ENCODE measurements at places on chromosomes 2 and 18. TPM values are rescaled to one million over a fixed set of nuclear protein-coding genes. Genes with fewer than 3 reads are reported as not detected.
A peak's percentile ranks its signal among the peaks of the same experiment; 100 is the strongest.

- H3K36me3 ChIP-seq: no peaks in the 10 kb centered on the region
- H3K27me3 ChIP-seq: peaks cover 19% of the 10 kb centered on the region
- H3K4me1 ChIP-seq: no peaks in the 10 kb centered on the region
- H3K4me3 ChIP-seq: no peak overlapping the region
Measured at GRCh38 chr18:59986139-59986538, 86.3 kb downstream of the PMAIP1 start.

GRCh38 chr18:6327895-6328620 lies 86.7 kb downstream of the L3MBTL4 start:
- H3K27me3 ChIP-seq: no peaks in the 10 kb centered on the region
- no peak for DNase-seq
- no peak overlapping the region for H3K4me3 ChIP-seq
- no peaks in the 10 kb centered on the region for H3K36me3 ChIP-seq
- no peak overlapping the region for H3K27ac ChIP-seq
- H3K4me1 ChIP-seq: no peaks in the 10 kb centered on the region

Gene MTIF2
- total RNA-seq: 47.1 TPM

DNA sequence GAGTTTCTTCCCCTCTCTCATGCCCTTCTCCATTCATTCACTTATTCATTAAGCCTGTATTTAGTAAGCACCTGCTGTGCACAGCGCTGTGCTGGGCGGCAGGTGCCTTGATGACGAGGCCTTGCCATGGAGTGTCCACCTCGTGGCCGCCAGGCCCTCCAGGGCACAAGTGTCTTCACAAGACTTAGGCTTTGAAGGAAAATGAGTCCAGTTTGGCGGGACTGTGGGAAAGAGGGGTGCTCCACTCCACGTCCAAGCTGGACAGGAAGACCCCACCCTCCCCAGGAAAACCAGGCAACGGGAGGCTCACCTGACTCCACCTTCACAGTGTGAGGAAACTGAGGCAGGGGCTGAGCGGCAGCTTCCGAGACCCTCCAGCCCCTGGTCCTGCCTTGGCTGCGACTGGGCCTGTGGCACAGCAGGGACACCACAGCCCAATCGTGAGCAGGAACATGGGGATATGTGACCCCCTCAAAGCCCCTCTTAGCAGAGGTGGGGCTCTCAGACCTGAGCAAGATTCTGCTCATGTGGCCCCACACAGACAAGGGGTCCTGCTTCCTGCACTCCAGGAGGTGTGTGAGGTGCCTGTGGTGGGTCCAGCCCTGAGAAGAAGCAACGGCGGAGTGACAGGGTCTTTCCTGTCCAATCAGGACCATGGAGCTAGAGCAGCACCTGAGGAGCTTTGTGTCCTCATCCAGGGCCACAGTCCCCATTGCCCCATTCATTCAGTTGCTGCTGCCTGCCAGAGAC lies 110.3 kb upstream of the ODC1 start:
- peaks cover 2% of the 10 kb centered on the region for H3K4me1 ChIP-seq
- H3K27me3 ChIP-seq: no peaks in the 10 kb centered on the region
- H3K36me3 ChIP-seq: peaks cover 8% of the 10 kb centered on the region
- no peak for DNase-seq

DNA sequence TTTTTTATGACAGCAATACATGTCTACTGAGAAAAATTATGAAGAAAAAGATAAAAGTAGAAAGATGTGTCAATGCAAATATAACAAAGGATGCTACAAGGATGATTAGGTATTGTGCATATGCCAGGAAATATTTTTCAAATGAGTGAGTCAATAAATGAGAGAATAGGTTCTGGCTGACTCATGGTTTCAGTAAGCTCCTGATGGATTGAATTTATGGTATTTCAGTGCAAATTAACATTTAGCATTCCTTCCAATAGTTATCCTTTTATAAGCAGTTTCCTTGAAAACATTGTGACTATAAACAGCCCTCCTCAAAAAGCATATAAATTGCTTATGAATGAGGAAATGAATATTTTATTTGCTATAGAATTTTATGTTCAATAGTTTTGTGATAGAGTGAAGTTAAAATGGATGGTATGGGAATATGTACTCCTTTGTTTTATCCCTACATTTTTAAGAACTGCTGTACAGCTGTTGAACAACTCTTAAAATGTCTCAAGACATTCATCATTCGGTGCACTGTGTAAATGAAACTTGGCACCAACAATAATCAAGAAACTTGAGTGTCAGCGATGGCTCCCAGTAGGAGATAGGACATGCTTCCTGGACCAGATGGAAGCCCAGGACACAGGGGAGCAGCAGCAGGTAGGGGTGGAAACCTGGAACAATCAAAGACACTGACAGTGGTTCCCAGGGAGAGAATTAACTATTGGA lies 144.7 kb downstream of the PMAIP1 start:
- H3K27me3 ChIP-seq: peaks cover 2% of the 10 kb centered on the region
- no peaks in the 10 kb centered on the region for H3K36me3 ChIP-seq
- DNase-seq: no peak
- no peaks in the 10 kb centered on the region for H3K4me1 ChIP-seq
- no peak overlapping the region for H3K27ac ChIP-seq
- H3K4me3 ChIP-seq: no peak overlapping the region

- no peaks in the 10 kb centered on the region for H3K27me3 ChIP-seq
- no peak overlapping the region for H3K4me3 ChIP-seq
- no peak for DNase-seq
- no peaks in the 10 kb centered on the region for H3K36me3 ChIP-seq
Measured at GRCh38 chr2:109386004-109386695, 227.6 kb downstream of the SEPTIN10 start.

GRCh38 chr2:162072181-162072702 lies 1.8 kb downstream of the DPP4 start:
- peaks cover 63% of the 10 kb centered on the region for H3K36me3 ChIP-seq
- H3K4me1 ChIP-seq: peaks cover 60% of the 10 kb centered on the region
- DNase-seq: peak; percentile 61
- no peaks in the 10 kb centered on the region for H3K27me3 ChIP-seq

Data from activated CD4-positive, alpha-beta T cell treated with anti-CD3 and anti-CD28 coated beads, Interleukin-2, amount 10 ng/mL, durations not matched to agents 24 days and 14 days (primary cell).